Foreskin fibroblast (primary cell): ENCODE measurements at places on chromosomes 3 and 15.

DNA sequence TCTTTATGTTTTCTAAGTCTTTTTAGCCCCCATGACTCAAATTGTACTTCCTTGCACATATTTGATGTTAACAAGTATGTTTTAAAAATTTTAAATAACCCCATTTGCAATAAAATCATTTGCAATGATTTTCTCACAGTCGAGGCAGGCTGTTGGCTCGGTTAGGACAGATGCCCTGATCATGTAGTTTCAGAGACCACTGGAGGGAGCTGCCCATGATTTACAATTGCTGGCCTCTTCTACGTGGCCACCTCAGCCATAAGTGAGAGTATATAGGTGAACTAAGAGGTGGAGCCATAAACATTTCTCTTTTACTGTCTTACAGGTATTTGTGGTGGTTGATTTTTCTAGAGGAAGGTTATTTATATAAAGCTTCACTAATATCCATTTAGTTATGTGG lies 1.7 kb downstream of the DTWD1 start:
- no peak for DNase-seq

- DNase-seq, result peak; percentile 45
These were observed 15.5 kb downstream of the ZNF774 start for GRCh38 chr15:90367576-90367975.

DNA sequence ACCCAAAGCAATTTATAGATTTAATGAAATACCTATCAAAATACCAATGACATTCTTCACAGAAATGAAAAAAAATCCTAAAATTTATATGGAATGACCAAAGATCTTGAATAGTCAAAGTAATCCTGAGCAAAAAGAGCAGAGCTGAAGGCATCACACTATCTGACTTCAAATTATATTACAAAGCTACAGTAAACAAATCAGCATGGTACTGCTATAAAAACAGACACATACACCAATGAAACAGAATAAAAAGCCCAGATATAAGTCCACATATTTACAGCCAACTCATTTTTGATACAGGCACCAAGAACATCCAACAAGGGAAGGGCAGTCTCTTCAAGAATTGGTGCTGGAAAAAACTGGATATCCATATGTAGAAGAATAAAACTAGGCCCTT lies 54.9 kb upstream of the TMEM158 start:
- no peak for DNase-seq

DNA sequence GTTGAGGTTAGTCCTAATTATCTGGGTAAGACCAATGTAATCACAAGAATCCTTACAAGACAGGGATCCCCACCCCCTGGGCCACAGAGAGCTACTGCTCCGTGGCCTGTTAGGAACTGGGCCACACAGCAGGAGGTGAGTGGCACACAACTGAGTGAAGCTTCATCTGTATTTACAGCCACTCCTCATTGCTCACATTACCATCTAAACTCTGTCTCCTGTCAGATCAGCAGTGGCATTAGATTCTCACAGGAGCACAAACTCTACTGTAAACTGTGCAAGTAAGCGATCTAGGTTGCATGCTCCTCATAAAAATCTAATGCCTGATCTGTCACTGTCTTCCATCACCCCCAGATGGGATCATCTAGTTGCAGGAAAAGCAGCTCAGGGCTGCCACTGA lies 58.5 kb upstream of the CRBN start:
- DNase-seq, result no peak

DNA sequence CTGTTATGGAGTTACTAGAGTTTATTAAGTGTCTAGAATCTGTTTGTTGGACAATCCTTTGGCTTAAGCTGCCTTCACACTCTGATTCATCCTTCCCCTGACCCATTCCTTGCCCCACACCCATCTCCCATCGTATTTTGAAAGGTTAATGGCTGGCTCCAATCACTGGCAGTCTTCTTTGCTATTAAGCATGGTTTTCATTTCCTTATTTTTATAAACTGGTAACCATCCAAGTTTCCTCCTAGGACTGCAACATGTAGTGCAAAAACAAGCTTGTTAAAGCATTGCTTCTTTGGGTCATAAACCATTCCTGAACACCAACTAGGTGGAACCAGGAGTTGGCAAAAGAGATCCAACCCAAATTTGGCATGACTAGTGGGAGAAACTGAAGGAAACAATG lies 148.4 kb downstream of the DTWD1 start:
- DNase-seq, result peak; percentile 4

DNA sequence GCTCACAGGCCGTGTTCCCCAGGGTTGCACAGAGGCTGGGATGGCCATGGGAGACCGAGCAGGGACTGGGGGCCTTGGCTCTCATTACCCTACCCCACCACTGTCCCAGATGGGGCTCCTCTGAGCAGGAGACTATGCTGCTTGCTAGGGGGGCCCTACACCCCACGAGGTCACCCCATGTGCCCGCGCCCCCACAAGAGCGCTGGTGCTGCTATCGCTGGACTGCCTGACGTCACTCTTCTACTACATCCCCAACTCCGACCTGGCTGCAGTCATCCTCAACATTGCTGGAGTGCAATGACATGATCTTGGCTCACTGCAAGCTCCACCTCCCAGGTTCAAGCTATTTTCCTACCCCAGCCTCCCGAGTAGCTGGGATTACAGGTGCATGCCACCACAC lies 307.7 kb downstream of the ARRDC4 start:
- DNase-seq, result no peak

- DNase-seq, result no peak
These were observed 28.5 kb downstream of the UBE2E1 start for GRCh38 chr3:23834082-23834870.

GRCh38 chr3:159266779-159267178 lies 464.9 kb downstream of the MFSD1 start:
- no peak for DNase-seq

GRCh38 chr3:31027914-31028313 lies 133.5 kb upstream of the GADL1 start:
- DNase-seq, result no peak

- no peak for DNase-seq
These were observed 55.9 kb upstream of the MCTP2 start for GRCh38 chr15:94175420-94175819.

DNA sequence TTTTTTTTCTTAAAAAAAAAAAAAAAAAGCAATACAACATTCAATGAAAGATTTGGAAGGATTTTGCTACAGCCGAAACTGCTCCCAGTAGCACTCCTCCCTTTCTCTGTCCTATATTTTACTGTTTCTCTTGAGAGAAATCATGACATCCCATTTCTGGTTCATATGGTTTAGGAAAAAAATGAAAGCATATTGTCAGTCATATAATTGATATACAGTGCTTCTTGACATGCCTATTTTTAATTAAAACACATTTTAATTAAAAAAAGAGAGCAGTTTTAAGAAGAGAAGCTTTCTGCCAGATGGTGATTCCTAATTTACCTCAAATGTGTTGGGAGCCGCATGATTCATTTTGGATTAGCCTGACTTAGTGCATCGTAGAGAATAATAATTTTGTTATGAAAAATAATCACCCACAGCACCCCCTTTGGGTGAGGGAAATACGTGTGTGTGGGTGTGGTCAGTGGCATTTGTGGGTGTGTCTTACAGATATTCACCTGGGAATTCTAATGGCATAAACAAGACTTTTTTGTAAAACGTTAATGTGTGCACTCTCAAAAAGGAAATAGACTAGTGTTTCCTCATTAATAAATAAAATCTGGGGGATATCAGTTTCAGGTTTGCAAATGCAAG lies 544.5 kb downstream of the MFSD1 start:
- DNase-seq, result no peak

- no peak for DNase-seq
These were observed 37.4 kb downstream of the CPN2 start for GRCh38 chr3:194313560-194314387.

DNA sequence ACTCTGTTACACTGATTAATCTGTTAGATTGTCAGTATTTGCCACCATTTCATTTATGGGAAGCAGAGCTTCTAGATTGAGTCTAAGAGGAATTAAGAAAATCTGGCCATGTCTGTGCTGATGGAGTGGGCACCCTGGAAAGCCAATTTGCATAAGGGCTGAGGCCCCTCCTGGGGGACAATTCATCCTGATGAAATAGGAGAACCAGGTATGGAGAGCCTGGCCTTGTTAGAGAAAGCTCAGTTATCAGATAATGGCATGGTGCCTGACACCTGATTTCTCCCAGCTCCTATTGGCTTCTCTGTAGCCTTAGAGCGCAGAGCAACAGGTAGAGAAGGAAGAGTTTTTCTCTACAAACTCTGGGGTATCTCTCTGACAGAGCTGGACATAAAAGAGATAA lies 114.2 kb downstream of the EBLN2 start:
- no peak for DNase-seq

GRCh38 chr3:10205451-10206165 lies 40.9 kb downstream of the IRAK2 start:
- DNase-seq, result peak; percentile 97

GRCh38 chr15:42045211-42045615 lies 24.4 kb upstream of the PLA2G4E start:
- DNase-seq, result no peak

DNA sequence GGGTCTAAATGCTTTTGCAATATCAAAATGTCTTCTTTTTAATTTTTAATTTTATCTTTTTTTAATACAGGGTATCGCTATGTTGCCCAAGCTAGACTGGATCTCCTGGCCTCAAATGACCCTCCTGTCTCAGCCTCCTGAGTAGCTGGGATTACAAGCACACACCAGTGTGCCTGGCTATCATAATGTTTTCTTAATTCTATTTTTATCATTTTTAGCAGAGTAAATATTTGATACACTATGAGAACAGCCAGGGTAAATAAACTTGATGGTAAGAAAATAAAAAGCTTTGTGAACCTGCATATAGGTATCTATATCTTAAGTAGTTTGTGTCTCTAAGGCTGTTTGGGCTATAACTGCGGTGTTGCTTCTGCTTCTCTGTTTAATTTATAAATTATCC lies 60.4 kb downstream of the IL12A start:
- no peak for DNase-seq

GRCh38 chr3:182370949-182371348 lies 422.4 kb upstream of the ATP11B start:
- no peak for DNase-seq

DNA sequence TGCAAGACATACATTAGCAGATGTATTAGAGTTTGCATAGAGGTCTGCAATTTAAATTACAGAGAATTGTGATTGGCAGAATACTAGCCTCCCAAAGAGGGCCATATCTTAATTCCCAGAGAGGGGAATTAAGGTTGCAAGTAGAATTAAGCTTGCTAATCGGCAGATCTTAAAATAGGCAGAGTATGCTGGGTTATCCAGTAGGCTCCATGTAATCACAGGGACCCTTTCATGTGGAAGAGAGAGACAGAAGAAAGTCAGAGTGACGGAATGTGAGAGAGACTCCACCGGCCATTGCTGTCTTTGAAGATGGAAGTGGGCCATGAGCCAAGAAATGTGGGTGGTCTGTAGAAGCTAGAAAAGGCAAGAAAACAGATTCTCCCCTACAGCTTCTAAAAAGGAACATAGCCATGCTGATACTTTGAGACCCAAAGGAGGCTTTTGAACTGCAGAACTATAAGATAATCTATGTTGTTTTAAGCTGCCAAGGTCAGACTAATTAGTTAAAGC lies 38.8 kb downstream of the IMPG2 start:
- no peak for DNase-seq

GRCh38 chr15:41115652-41116115 lies 396 bp downstream of the INO80 start:
- peak; percentile 38 for DNase-seq

DNA sequence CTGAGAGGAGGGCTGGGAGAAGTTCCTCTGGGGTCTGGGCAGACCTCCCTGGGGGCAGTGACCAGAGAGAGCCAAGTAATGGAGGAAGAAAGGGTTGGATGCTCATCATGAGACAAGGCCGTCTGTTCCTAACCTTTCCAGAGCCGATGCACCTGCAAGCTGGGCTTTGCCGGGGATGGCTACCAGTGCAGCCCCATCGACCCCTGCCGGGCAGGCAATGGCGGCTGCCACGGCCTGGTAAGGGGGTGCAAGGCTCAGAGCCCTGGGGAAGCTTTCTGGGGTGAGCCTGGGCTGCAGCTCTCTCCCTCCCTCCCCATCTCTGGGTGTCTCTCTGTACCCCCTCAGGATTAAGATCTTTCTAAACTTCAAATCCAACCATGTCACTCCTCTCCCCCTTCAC lies 16.4 kb downstream of the STAB1 start:
- DNase-seq, result no peak

GRCh38 chr15:29672923-29673809 lies 149.1 kb downstream of the TJP1 start:
- DNase-seq, result no peak

GRCh38 chr3:24828011-24828410 lies 333.4 kb upstream of the THRB start:
- DNase-seq, result no peak

- no peak for DNase-seq
These were observed 667.9 kb upstream of the NR2F2 start for GRCh38 chr15:95662638-95663037.

DNA sequence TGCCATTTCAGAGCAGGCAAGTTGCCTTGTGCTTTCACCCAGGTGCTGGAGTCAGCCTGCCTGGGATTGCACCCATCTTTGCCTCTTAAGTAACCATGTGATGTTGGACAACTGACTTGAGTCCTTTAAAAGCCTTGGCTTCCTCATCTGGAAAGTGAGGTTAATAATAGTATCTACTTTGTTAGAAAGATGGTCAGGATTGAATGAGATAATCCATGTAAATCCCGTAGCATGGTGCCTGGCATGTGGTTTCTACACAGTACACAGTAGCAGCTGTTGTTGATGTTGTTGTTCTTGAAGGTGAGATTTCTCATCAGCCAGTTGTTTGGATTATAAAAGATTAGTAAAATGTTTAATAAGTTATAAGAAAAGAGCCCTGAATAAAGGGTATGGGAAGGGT lies 48.8 kb downstream of the PSMD6 start:
- DNase-seq, result no peak

GRCh38 chr3:157354722-157355121 lies 81.9 kb upstream of the PTX3 start:
- no peak for DNase-seq

DNA sequence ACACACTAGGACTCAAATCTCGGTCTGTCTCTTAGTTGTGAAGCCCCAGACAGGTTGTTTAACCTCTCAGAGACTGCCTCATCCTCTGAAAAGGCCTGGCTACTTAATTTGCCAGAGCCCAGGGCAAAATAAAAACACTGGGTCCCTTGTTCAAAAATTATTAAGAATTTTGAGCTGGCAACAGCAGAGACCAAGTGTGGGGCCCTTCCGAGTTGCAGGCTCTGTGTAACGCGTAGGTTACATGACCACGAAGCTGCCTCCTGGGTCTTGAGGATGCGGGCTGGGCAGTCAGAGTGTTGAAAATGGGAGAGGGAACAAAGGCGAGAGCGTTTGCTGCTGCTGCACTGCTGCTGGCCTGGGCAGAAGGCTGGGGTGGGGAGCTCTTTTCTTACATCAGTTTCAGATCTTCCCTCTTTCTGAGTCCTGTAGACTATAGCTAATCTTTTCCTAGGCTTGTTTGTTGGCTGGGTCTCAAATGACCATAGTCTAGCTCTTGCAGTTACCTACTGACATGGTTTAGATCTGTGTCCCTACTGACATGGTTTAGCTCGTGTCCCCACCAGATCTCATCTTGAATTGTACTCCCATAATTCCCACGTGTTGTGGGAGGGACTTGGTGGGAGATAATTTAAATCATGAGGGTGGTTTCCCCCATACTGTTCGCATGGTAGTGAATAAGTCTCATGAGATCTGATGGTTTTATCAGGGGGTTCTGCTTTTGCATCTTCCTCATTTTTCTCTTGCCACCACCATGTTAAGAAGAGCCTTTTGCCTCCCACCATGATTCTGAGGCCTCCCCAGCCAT lies 49.9 kb downstream of the CLEC3B start:
- no peak for DNase-seq
